ENCODE measurements at places on chromosomes 13 and 19. TPM values are rescaled to one million over a fixed set of nuclear protein-coding genes. Genes with fewer than 3 reads are reported as not detected.

PSG6 gene
- not detected for total RNA-seq

PDE4C gene
- total RNA-seq: not detected

ZNF331 gene
- 2.6 TPM for total RNA-seq

ZNF562 gene
- 12.0 TPM for total RNA-seq

SULT2A1 gene
- not detected for total RNA-seq

ZNF793 gene
- not detected for total RNA-seq

CLEC17A gene
- not detected for total RNA-seq

CRB3 gene
- total RNA-seq: not detected

PRR36 gene
- not detected for total RNA-seq

KIR2DL4 gene
- total RNA-seq: not detected

CNN1 gene
- 0.46 TPM for total RNA-seq

Data from MG63 (cell line).